ENCODE measurements at places on chromosomes 3 and 15.

DNA sequence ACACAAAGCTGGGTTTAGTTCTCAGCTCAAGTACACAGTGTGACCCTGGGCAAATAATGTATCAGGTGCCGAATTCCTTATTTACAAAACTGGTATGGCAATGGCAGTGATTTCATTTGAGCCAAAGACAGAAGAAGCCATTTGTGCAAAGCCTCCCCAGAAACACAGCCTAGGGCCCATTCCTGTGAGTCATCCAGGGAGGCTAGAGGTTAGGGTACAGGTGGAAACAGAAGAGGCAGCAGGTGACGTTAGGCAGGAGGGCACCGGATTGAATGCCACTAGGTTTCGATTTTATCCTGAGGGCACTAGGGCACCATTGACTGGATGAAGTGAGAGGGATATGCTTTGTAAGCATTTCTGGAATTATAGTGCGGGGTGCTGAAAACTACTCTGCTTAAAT lies 766.9 kb upstream of the NR2F2 start:
- DNase-seq = no peak

GRCh38 chr3:18787441-18787840 lies 360.9 kb upstream of the KCNH8 start:
- no peak for DNase-seq

- peak; percentile 56 for DNase-seq
Observed at GRCh38 chr15:72472992-72473610, 1.0 kb upstream of the ARIH1 start.

DNA sequence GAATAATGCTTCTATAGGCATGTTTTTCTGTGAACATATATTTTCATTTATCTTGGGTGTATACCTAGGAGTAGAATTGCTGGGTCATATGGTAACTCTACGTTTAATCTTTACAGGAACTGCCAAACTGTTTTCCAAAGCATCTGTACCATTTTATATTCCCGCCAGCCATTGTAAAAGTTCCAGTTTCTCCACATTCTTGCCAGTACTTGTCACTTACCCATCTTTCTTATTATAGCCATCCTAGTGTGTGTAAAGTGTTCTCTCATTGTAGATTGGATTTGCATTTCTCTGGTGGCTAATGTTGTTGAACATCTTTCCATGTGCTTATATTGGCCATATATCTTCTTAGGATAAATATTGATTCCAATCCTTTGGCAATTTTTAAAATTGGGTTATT lies 31.2 kb upstream of the CFAP20DC start:
- DNase-seq = no peak

- DNase-seq = no peak
Observed at GRCh38 chr15:73035221-73035620, 17.0 kb upstream of the NEO1 start.

DNA sequence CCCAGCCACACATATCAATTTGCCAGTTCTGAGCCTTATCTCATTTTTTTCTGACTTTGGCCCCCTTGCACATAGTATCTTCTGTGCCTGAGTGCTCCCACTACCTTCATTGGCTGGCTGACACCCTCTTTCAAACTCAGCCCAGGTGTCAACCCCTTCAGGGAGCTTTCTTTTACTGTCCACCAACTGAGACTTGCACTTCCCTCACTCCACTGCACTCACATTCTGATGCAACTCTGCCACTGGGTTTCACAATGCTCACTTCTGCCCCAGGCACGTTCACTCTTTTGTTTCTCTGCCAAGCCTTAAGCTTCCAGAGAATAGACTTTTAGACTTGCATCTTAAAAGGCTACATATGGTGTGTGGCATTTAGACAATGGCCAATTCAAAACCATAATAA lies 101.5 kb upstream of the CBLB start:
- DNase-seq = peak; percentile 95

- no peak for DNase-seq
Observed at GRCh38 chr3:52452570-52453221, 1.1 kb downstream of the TNNC1 start.

DNA sequence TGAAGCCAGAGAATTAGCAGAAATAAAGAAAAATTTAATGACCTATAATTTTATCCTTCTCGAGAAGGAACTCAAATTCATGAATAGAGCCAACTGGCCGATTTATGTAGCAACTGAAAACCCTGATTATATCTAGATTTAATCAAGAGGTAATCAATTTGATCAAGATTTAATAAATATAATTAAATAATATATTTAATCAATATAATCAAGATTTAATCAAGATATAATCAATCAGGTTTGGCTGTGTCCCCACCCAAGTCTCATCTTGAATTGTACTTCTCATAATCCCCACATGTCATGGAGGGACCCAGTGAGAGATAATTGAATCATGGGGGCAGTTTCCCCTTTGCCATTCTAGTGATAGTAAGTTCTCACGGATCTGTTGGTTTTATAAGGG lies 181.2 kb upstream of the CDIN1 start:
- DNase-seq = no peak

DNA sequence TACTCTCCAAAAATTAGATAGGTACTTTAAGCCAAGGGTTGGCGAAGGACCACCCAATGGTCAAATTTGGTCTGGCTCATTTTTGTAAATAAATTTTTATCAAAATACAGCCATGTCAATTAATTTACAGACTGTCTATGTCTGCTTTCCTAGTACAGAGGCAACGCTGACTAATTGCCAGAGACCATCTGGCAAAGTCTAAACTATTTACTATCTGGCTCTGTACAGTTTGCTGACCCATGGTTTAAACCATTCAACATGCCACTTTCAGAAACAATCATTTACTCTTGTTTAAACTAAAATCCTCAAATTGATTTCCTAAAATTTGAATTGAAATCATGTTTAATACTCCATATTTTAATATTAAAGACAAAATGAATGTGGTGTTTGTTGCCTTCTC lies 25.9 kb downstream of the CBLB start:
- peak; percentile 53 for DNase-seq

GRCh38 chr3:127734754-127735473 lies 62.2 kb downstream of the ABTB1 start:
- DNase-seq = peak; percentile 87

DNA sequence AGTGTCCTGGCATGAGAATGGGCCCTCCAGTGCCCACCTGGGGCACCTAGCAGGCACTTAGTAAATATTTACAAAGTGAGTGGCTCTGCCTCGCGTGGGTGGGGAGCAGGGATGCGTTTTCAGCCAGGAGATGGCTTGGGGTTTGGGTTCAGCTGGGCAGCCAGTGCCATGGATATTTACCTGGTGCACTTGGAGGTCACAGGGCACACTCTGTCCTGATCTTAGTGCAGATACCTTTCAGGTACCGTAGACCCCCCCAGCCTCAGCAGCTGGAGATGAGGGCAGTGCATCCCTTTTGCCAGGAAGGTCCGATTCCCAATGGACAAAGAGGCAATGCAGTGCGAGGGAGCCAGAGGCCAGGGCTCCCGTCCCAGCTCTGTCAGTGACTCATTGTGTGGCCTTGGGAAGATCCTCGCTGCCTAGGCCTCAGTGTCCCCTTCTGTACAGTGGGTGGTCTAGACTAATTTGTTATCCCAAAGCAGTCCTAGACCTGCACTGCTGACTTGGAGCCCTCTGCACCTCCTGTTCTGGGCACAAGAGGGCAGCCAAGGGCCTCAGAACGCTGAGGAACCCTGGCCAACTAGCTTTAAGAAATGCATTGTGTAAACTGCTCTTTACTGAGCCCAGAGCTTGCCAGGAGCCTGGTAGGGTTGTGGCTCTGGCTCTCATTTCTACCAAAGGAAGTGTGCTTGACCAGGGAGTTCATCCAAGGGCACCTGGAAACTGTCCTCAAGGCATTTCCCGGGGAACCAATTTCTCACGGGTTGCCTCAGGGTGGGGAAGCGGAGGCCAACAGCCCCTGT lies 16.0 kb downstream of the HDAC11 start:
- DNase-seq = peak; percentile 88

GRCh38 chr3:119378259-119378803 lies 84.1 kb downstream of the ARHGAP31 start:
- DNase-seq = no peak

DNA sequence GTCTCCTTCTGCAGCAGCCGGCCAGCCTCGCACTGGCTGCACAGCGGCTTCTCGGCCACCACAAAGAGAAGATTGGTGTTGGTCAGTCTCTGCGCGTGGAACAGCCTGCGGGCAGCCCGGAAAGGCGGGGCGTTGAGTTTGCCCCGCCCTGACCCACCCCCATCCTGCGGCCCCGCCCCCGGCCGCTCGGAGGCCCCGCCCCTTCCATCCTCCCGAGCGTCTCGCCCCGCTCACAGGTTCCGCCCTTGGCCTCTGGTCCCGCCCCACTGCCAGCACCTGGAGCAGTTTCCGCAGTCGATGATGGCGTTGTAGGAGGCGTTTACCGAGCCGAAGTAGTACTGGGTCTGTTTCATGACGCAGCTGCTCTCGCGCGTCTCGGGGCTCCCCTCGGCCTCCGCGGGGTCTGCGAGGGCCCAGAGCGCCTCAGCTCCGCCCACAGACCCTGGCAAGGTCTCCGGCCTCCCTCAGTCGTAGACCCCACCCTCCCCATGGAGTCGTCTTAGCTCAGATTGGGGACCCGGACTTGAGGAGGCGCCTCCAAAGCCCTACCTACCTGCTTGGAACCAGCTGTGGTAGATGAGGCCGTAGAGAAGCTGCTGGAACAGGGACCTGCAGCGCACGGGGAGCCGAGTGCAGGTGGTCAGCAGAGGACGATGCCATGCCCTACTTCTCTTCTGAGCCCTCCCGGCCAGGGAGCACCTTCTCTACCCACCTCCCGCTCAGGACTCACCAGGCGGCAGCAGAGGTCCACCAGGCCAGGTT lies 5.9 kb upstream of the TMEM115 start:
- DNase-seq = peak; percentile 56

GRCh38 chr3:108552267-108553159 lies 36.7 kb downstream of the CIP2A start:
- peak; percentile 78 for DNase-seq

- DNase-seq = peak; percentile 86
Observed at GRCh38 chr3:106829206-106829605, 548.0 kb upstream of the CCDC54 start.

DNA sequence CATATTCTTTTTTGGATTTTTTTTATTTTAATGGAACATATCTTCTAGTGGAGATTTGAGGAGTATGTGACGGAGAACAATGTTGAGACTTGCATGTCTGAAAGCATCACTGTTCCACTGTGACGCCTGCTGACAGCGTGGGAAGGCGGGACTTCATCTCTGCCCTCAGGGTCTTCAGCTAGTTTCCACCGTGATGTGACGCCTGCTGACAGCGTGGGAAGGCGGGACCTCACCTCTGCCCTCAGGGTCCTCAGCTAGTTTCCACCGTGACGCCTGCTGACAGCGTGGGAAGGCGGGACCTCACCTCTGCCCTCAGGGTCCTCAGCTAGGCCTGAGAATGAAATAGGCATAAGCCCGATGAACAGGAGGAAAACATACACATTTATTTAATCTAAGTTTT lies 70.7 kb downstream of the LMLN start:
- no peak for DNase-seq

GRCh38 chr3:106814231-106814630 lies 563.0 kb upstream of the CCDC54 start:
- DNase-seq = no peak

- DNase-seq = no peak
Observed at GRCh38 chr15:69719527-69720240, 267.1 kb downstream of the RPLP1 start.
